Fibroblast of upper back skin (primary cell): ENCODE measurements at places on chromosomes 3 and 15.

DNA sequence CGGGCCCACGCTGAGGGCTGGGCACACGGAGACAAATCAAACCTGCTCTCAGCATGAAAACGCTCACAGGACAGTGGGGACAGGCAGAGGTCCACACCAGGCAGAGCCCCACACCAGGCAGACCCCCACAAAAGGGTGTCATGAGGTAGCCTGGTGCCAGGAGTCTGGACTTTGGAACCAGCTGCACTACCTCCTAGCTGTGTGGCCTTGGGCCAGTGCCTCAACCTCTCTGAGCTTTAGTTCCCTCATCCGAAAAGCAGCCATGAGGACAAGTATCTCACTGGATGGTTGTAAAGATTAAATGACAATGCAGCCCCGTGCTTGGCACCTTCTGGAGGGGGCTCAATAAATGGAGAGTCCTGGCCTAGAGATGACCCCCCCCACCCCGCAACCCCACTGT is 16.5 kb upstream of the CRABP1 start:
- DNase-seq: no peak

- DNase-seq: no peak
Measured at GRCh38 chr15:39442898-39443297, 138.0 kb upstream of the THBS1 start.

GRCh38 chr3:127542441-127542952 is 48.0 kb downstream of the TPRA1 start:
- DNase-seq: no peak

DNA sequence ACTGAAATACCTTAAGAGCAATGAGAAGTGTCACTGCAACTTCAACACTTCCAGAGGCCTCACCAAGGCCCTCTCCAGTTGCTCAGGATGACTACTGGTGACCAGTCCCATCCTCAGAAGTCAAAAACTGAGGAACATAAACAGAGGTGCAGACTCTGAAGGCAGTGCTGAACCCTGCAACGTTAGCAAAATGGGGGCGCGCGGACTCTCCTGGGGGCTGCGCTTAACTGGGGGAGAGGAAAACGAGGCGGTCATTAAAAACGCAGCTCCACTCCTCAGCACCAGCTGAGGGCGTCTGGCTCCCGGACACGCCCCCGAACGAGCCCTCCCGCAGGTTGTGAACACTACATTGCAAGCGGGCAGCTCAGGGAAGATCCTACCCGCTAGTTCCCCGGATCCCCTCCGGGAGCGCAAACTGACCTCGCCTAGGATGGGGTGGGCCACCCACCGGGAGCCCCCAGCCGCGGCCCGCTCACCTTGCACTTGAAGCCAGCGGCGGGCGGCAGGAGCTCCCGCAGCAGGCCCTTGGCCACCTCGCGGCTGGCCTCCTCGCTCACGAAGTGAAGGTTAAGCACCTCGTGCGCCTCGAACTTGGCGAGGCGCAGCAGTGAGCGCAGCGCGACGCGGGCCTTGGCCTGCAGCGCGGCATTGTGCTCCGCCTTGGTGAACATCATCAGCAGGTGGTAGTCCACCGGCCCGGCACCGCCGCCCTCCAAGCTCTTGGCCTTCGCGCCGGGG is 711 bp downstream of the XXYLT1 start:
- peak; percentile 36 for DNase-seq

DNA sequence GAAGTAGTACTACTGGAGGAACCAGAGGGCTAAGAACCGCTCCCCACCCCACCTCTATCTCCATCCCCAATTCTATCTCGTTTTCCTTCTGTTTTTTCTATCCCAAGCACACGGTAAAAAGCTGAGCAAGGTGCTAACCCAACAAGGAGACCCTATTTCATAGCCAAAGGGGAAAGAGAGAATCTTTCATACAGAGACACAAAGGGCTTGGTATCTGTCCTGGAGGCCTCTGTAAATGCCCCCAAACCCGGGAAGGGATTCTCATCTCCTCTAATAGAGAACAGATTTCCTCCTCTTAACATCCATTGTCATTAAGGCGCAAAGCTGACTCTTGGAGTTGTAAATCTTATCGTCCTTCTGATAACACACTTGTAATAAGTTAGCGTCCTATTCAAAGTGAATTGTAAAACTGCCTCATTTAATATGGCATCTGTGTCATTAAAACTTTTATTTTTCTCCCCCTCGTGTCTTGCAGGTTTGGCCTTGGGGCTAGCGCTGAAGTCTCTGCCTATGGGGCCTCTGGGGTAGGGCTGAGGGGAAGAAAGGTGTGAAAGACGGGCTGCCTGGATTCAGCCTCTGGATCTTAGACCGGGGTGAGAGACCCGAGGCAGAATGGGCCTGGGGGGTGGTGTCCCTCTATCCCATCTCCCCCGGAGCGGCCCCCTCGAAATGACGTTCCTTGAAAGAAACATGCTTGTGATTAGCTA is 12.1 kb downstream of the NR2F2 start:
- DNase-seq: no peak

DNA sequence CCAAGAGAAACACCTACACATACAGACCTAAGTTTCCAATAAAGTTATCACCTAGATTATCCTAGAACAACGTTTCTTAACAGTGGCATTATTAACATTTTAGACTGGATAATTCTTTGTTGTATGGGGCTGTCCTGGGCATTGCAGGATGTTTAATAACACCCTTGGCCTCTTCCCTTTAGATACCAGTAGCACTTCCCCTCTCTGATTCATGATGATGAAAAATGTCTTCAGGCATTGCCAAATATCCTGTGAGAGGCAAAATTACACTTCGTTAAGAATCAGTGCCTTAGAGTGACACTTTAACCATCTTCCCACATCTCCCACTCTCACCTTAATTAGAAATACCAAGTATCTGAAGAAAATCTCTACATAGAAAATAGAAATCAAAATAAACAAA is 352.6 kb downstream of the CGGBP1 start:
- no peak for DNase-seq

DNA sequence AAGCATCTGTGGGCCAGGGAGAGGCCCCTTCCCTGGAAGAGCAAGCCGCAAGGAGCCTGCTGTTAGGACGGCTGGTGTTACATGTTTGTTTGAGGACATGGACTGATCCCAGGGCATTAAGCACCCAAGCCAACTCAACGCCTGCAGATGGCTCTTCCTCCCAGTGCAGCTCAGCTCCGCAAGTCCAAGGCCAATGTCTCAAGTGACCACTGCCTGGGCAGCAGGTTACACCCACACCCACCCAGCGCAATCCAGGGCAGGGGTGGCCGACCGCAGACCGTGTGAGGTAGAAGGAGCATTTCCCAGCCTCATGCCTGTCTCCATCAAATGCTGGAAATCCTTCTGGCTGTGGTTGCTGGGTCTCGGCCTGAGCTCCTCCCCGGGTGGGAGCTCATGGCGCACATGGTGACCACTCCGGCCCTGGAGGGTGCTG is 14.5 kb downstream of the GP5 start:
- no peak for DNase-seq
